ENCODE measurements at places on chromosomes 4 and X.

- no peak for DNase-seq
These were observed 14.2 kb upstream of the MID1 start for GRCh38 chrX:10634392-10635161.

- DNase-seq, result peak; percentile 55
These were observed 293.5 kb upstream of the FAT1 start for GRCh38 chr4:187017147-187017546.

DNA sequence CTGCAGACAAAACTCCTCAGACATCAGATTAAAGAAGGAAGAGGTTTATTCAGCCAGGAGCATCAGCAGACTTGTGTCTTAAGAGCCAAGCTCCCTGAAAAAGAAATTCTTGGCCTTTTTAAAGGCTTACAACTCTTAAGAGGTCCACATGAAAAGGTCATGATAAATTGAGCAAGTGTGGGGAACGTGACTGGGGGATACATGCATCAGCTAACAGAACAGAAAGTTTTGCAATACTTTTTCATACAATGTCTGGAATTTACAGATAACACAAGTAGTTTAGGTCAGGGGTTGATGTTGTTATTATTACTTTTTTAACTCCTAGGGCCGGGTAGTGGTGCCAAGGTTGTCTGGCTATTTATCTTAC, 55.6 kb upstream of the RBMX start:
- no peak for DNase-seq

GRCh38 chrX:38811515-38812243, 10.4 kb downstream of the MID1IP1 start:
- DNase-seq, result no peak

- peak; percentile 22 for DNase-seq
These were observed 503.6 kb downstream of the IL1RAPL1 start for GRCh38 chrX:29090811-29091210.

DNA sequence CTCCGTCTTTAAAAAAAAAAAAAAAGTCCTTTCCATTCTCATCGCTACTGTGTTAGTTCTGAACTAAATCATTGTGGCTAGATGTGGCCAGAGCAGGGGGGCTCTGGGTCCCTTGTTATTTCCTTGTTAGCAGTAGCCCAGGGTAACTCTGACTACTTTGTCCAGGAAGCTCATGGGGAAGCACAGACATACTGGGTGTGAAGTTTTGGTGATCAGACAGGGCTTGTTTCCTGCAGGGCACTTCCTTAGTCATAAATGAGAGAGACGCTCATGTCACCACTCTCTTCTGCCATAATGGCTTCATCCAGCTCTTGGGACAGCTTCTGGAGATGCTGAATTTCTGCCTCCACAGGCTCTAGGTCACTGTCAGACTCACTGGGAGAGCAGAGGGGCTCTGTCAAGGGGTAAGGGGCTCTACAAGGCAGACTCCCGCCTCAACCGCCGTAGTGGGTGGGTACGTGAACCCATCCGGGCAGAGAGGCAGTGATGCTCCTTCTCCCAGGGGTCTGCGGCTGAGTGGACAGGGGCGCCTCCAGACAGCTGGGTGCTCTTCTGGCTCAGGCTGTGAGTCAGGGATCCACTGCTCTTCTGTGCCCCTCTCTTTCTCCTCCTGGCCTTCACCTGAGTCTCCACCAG, 12.9 kb downstream of the STIM2 start:
- no peak for DNase-seq

DNA sequence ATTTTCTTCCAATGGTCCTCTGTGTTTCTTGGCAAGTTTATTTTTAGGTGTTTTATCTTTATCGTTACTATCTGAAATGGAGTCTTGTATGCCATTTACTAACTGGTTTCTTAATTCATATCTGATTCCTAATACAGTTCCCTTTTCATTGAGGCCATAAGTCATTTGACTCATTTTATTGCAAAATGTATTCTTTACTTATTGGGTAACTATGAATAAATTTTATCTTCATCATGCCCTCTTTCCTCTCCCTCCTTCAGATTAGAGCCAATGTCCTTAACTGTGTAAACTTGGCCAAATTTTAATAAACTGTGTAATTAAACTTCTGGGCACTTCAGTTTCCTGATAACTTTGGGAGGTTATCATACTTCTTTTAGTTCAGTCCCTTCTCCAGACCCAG, 19.3 kb upstream of the MSMO1 start:
- DNase-seq, result no peak

- no peak for DNase-seq
These were observed 305.7 kb upstream of the BOD1L1 start for GRCh38 chr4:13933191-13933590.

DNA sequence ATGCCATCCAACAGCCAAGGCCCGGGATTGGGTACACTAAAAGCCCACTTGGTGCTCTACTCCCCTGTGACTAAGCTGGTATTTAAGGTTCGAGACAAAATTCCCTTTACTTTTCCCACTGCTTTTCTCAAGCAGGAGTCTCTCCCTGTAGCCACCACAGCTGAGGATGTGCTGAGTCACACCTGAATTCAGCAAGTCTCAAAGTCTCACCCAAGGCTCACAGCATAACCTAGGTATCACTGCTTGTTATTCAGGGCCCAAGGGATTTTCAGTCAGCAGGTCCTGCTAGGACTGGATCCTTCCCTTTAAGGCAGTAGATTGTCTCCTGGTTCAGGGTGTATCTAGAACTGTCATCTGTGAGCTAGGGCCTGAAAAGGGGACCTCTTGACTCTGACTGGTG, 39.2 kb downstream of the FMR1NB start:
- DNase-seq, result peak; percentile 1

GRCh38 chrX:44267116-44267515, 76.4 kb downstream of the EFHC2 start:
- no peak for DNase-seq

GRCh38 chr4:112897543-112897942, 151.9 kb upstream of the ANK2 start:
- no peak for DNase-seq

- DNase-seq, result no peak
These were observed 58.9 kb upstream of the PGM2 start for GRCh38 chr4:37767546-37767945.

GRCh38 chr4:99868126-99868596, 26.1 kb downstream of the LAMTOR3 start:
- peak; percentile 5 for DNase-seq

- no peak for DNase-seq
These were observed 114.3 kb upstream of the IL1RAPL1 start for GRCh38 chrX:28472926-28473325.

- no peak for DNase-seq
These were observed 34.6 kb downstream of the USP9X start for GRCh38 chrX:41119803-41120202.

DNA sequence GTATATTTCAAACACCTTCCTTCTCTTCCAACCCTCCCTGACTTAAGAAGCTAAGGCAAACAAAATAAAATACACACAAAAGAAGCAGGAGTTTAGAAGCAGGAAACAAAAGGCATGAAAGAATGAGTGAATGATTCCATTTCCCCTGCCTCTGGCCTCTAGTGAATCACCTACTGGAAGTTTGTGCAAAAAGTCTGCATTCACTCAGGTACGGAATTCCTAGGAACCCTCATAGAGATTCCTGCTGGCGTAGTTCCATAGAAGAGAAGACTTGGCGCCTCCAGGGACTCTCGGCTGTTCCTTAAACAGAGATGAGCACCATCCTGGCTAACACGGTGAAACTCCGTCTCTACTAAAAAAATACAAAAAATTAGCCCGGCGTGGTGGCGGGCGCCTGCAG, 125.9 kb upstream of the TBL1X start:
- DNase-seq, result no peak

- peak; percentile 16 for DNase-seq
These were observed at the start of gene CHRDL1 for GRCh38 chrX:110795645-110796406. CHRDL1 (minus strand) TSS chrX:110795817; CDS start chrX:110792181, 3,636 bp downstream.

GRCh38 chrX:106894392-106894909, 8.7 kb downstream of the RIPPLY1 start:
- peak; percentile 68 for DNase-seq

DNA sequence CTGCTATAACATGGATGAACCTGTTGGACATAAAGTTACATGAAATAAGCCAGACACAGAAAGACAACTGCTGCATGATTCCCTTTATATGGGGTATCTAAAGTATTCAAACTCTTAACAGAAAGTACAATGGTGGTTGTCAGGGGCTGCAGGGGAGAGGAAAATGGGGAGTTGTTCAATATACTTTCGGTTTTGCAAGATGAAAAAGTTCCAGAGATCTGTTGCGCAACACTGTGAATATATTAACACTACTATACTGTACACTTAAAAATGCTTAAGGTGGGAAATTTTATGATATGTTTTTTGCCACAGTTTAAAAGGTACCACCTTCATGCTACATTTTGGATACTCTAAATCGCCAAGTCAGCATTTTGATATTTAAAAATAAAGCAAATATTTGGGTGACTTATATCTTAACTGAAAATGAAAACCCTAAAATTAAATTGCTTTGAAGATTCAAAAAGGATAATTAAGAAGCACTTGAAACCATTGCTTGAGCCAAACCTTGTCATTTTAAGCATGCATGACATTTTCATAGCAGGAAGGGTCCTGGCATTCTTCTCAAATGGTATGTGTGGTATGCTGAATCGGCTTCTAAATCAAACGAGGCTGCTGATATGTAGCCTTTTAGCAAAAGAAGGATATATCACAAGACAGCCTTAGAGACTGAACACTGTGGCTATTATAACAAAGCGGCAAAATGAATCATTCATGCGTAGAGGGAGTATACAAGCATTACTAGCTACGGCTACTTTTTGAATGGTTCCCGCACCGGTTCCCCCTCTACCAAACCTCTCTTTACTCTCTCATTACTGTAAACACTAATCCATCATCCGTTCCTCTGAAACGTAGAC, 607.1 kb upstream of the DIPK2B start:
- DNase-seq, result no peak

DNA sequence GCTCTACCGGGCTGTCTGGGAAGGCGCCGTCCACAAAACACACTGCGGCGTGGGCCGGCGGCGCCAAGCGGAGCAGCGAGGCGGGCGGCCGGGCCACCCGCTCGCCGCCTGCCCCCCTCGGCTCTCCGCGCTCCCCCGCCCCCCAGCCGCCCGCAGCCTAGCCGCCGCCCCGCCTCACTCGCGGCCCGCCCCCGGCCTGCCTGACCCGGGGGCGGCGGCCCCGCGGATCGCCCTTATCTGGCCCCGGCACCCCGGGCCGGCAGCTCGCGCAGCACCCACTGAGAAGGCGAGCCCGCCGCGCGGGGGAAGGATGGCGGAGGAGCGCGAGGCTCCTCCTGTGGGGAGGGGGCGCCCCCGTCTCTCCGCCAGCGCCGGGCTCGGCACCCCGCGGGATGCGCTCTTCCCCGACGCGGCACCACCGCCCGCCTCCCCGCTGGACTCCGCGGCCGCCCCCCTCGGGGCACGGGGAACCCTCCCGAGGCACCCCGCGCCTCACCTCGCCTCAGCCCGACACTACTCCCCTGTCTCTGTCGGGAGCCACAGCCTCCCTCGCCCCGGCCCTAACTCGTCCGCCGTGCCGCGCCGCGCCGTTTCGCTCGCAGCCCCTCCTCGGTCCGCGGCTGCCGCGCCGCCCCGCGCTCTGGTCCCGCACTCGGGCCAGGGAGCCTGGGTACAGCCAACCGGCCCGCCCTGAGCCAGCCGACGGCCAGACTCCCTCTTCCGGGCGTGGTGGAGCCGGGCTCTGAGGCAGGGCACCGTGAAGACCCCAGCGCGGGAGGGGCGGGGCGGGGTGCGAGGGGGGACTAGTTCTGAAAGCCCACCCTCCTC, 566 bp downstream of the ATP11C start:
- no peak for DNase-seq

DNA sequence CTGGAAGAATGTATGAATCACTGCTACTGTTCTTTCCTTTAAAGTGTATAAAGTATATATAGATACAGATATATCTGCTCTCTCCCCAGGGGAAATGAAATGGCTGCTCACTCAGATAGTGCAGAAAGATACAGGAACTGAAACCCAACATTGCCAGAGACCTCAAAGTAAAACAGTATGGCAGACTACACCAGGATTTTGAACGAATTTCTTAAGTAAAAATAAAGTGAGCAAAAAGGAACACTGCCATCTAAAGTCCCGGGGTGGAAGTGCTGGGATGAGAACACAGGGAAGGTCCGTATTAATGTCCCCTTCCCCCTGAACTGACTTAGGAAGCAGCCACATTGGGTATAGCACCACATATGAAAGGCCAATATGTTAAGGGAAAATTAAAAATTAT, 93.4 kb downstream of the TMA16 start:
- no peak for DNase-seq

GRCh38 chr4:94926936-94927335, 169.2 kb downstream of the BMPR1B start:
- peak; percentile 75 for DNase-seq

DNA sequence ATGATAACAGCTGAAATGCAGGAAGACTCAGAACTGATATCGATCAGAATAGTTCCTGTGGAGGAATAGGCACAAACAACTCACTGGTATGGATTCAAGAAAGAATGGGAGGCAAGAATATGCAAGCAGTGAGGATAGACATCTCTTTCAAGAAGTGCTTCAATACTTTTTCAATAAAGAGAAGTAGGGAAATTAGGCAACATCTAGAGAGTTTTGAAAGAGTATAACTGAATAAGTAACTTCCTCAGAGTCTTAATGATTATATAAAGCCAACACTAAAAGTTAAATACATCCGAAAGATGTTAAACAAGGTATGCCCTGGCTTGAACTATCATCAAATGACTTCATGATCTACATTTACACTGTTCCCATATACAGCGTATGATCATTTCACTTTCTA, 1443.0 kb downstream of the PCDH7 start:
- DNase-seq, result no peak

DNA sequence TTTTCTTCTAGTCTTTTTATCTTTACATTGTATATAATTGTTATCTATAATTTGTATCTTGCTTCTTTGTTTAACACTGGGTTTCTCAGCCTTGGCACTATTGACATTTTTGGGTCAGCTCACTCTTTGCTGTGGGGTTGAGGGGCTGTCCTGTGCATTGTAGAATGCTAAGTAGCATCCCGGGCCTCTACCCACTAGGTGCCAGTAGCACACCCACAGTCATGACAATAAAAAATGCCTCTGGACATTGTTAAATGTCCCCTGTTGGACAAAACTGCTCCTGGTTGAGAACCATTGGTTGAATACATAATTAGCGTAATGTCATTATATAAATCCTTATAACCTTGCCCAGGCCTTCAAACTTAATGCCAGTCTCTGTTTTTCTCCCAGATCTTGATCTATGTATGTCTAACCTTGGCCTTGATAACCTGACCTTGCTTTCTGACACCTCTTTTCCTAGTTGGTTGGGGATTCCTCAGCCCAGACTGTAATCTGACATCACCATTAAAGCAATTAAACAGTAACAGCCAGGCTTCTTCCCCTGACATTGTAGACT, 46.1 kb downstream of the DCX start:
- no peak for DNase-seq

Measured in T47D (cell line).